ENCODE measurements at places on chromosomes 2 and 18. TPM values are rescaled to one million over a fixed set of nuclear protein-coding genes. Genes with fewer than 3 reads are reported as not detected.

GRCh38 chr2:233820774-233821105, 33.6 kb downstream of the HJURP start:
- peaks cover 3% of the 10 kb centered on the region for H3K4me1 ChIP-seq
- no peaks in the 10 kb centered on the region for H3K36me3 ChIP-seq
- DNase-seq, result no peak
- no peaks in the 10 kb centered on the region for H3K27me3 ChIP-seq
- no peak overlapping the region for H3K27ac ChIP-seq

VWA3B gene
- total RNA-seq, result not detected

DNA sequence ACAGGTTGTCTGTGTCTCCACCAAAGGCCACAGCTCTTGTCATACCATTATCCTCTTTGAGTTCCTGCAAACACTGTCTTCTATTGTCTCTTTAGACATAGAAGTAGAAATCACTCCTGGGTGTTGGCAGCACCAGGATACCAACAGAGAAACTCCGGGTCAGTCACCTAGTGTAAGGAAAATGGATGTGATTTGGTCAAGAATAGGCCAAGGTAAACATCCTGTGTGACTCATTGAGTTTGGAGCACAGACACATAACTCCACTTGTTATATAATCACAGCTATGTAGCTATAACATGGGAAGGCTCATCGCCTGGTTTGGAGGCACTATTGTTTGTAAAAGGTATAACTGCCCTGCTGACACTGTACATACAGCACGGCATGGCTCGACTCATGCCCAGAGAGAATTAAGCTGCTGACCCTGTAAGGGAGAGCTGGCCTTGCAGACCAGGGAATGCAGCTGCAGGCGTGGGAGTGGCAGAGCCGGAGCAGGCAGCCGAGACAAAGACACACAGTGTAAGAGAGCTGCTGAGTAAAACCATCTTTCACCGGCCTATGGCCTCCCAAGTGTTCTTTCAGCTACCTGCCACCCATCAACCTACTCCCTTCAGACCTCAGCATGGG, 3.4 kb upstream of the TXNL1 start:
- no peak overlapping the region for H3K4me3 ChIP-seq
- no peak overlapping the region for H3K27ac ChIP-seq
- H3K4me1 ChIP-seq, result no peaks in the 10 kb centered on the region
- no peak for DNase-seq

AGXT gene
- 1.3 TPM for total RNA-seq

ZNF397 gene
- total RNA-seq, result 7.9 TPM

SLC9A4 gene
- total RNA-seq, result 0.04 TPM

PID1 gene
- 6.6 TPM for total RNA-seq

DNA sequence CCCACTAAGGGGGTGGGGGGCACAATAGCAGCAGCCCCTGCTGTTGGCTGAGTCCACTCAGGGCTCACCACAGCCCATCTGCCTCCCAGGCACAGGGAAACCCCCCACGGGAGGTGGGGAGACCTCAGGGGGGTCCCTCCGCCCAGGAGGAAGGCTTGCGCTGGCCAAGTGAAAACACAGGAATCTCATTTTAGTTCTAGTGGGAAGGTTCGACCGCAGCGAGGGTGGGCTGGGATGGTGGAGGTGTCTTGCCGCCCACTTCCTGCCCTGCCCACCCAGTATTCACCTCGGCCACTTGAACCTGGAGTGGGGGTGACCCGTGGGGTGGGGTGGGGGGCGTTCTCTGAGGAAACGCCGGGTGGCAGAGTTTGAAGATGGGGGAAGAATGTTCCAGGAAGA, 6.9 kb upstream of the BOK start:
- H3K4me3 ChIP-seq, result no peak overlapping the region
- H3K27ac ChIP-seq, result no peak overlapping the region
- no peaks in the 10 kb centered on the region for H3K27me3 ChIP-seq
- no peaks in the 10 kb centered on the region for H3K36me3 ChIP-seq
- DNase-seq, result no peak

- DNase-seq, result no peak
- H3K4me3 ChIP-seq, result no peak overlapping the region
- H3K4me1 ChIP-seq, result no peaks in the 10 kb centered on the region
- H3K27ac ChIP-seq, result no peak overlapping the region
Observed at GRCh38 chr2:16268301-16269000, 328.1 kb downstream of the MYCN start.

DNA sequence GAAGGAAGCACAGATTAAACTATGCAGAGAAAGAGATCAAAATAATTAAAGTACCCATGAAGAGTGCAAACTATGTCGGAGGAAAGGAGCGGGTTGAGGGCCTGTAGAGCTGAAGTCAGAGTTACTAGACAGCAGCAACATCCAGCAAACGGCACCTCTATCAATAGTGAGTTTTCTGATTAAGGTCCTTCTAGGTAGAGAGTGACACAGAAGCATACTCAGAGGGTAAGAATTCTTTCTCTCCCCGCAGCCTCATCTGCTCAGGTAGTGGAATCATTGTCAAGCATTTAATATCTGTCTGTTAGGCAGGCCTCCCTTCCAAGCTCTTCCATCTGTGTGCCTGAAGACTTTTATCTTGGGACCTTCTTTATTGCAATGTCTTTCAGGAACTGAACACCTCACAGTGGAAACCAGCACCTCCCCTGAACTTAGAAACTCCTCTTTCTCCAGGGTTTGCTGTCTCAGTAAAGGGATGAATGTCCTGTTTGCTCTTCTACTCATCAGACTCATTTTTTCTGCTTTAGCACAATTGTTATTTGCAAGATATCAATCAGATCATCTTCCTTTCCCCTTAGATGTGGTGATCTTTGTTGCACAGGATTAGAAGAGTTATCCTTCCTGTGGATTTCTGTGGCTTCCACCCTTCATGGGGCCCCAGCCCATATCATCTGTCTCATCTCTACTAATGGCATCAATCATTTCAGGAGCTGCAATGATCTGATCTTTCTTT, 28.8 kb downstream of the SP140 start:
- 0 out of 2 replicates have a peak, but pooled peaks cover 4% of the 10 kb centered on the region for H3K27me3 ChIP-seq
- no peaks in the 10 kb centered on the region for H3K4me1 ChIP-seq
- no peak overlapping the region for H3K4me3 ChIP-seq
- H3K36me3 ChIP-seq, result no peaks in the 10 kb centered on the region
- no peak overlapping the region for H3K27ac ChIP-seq

DNA sequence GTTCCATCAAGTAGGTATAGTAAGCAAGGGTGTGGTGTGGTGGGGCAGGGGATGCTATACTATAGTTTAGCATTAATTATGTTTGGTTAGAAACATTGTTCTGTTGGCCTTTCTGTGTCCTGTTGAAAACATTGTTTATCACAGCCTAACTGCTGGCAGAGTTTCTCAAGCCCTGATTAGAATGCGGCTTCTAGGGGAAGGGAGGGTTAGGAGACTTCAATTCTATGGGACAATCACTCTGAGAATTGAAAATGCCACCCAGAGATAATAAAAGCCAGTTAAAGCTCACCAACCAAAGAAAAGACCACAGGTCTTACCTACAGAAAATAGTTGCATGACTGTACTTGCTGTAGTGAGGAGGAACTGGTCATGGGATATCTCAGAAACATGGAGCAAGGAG, 19.9 kb upstream of the SMCHD1 start:
- 0 out of 2 replicates have a peak, but pooled peaks cover 2% of the 10 kb centered on the region for H3K27me3 ChIP-seq
- peaks cover 9% of the 10 kb centered on the region for H3K4me1 ChIP-seq
- no peaks in the 10 kb centered on the region for H3K36me3 ChIP-seq
- no peak for DNase-seq

GRCh38 chr2:160837416-160837815, 322.8 kb upstream of the TANK start:
- H3K4me1 ChIP-seq, result peaks cover 12% of the 10 kb centered on the region
- no peaks in the 10 kb centered on the region for H3K27me3 ChIP-seq
- H3K36me3 ChIP-seq, result no peaks in the 10 kb centered on the region
- H3K27ac ChIP-seq, result no peak overlapping the region
- no peak overlapping the region for H3K4me3 ChIP-seq

RNF144A gene
- 14.9 TPM for total RNA-seq

GRCh38 chr2:207341804-207342203, 176.1 kb upstream of the KLF7 start:
- H3K4me3 ChIP-seq, result no peak overlapping the region
- no peak for DNase-seq
- H3K27me3 ChIP-seq, result no peaks in the 10 kb centered on the region
- H3K4me1 ChIP-seq, result no peaks in the 10 kb centered on the region
- H3K27ac ChIP-seq, result no peak overlapping the region
- H3K36me3 ChIP-seq, result no peaks in the 10 kb centered on the region

DNA sequence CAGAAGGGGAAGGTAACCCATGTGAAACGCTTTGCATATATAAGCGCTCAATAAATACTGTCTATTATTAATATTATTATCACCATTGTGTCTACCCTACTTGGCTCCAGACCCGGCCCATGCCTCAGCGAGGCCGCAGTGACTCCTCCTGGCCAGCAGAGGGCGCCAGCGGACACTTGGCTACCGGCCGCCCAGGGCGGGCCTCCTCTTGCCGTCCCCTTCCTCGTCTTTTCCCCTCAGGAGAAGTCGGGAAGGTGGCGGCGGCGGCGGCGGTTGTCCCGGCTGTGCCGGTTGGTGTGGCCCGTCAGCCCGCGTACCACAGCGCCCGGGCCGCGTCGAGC, at the start of gene AGFG1:
Gene AGFG1 (plus strand): TSS at position 233 of the 341 bp plus-strand sequence. CDS start 266 bp downstream, outside the sequence.
- H3K4me1 ChIP-seq, result peaks cover 8% of the 10 kb centered on the region
- no peaks in the 10 kb centered on the region for H3K36me3 ChIP-seq
- H3K27ac ChIP-seq, result no peak within 1 kb of the TSS
- DNase-seq, result peak; percentile 89
- peak within 1 kb of the TSS; percentile 93 for H3K4me3 ChIP-seq

DNA sequence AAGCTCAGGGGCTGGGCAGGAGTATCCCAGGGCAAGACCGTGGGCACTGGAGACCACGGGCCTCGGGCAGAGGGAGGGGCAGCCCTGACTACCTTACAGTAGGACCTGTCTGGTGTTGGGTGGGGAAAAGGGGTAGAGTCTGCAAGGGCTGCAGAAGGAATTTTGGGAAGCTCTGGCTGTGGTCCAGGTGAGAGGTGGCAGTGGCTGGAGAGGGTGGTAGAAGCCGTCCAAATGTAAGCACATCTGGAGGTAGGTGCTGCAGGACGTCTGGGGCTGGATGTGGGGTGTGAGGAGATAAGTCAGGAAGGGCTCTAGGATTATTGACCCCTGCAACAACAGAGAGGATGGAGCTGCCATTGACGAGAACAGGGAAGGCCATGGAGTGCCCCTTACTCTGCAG, 486.7 kb downstream of the EIPR1 start:
- H3K27me3 ChIP-seq, result no peaks in the 10 kb centered on the region
- no peak overlapping the region for H3K27ac ChIP-seq
- DNase-seq, result no peak
- H3K36me3 ChIP-seq, result no peaks in the 10 kb centered on the region
- no peaks in the 10 kb centered on the region for H3K4me1 ChIP-seq
- no peak overlapping the region for H3K4me3 ChIP-seq

USP14 gene
- total RNA-seq, result 23.1 TPM

- no peak for DNase-seq
- no peak overlapping the region for H3K4me3 ChIP-seq
- H3K4me1 ChIP-seq, result no peaks in the 10 kb centered on the region
- H3K36me3 ChIP-seq, result 0 out of 2 replicates have a peak, but pooled peaks cover 3% of the 10 kb centered on the region
- H3K27ac ChIP-seq, result no peak overlapping the region
Observed at GRCh38 chr2:188466761-188467160, 175.1 kb downstream of the GULP1 start.

DNA sequence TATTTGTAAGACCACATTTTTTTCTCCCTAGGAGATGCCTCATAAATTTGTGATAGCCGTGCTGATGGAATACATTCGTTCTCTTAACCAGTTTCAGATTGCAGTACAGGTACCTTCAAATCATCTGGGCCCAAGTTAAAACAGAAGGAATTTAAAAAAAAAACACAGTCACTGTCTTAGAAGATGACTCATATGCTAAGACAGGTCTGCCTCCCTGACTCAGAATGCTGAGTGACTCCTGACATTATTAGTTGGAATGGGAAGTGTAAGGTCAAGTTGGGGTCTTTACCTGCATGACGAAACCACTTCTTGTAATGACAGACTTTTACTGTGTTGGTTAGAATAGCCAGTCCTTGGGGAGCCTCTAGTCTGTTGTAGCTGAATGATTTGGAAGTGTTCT, 26.3 kb downstream of the RMC1 start:
- H3K27ac ChIP-seq, result no peak overlapping the region
- no peaks in the 10 kb centered on the region for H3K27me3 ChIP-seq
- DNase-seq, result no peak
- H3K36me3 ChIP-seq, result no peaks in the 10 kb centered on the region

ERICH2 gene
- 0.68 TPM for total RNA-seq

- H3K36me3 ChIP-seq, result no peaks in the 10 kb centered on the region
- DNase-seq, result no peak
- H3K4me1 ChIP-seq, result no peaks in the 10 kb centered on the region
- no peak overlapping the region for H3K27ac ChIP-seq
- no peak overlapping the region for H3K4me3 ChIP-seq
- H3K27me3 ChIP-seq, result no peaks in the 10 kb centered on the region
Observed at GRCh38 chr18:59910967-59911366, 11.2 kb downstream of the PMAIP1 start.

- H3K4me3 ChIP-seq, result no peak overlapping the region
- DNase-seq, result peak; percentile 23
- no peaks in the 10 kb centered on the region for H3K4me1 ChIP-seq
- no peaks in the 10 kb centered on the region for H3K27me3 ChIP-seq
- no peaks in the 10 kb centered on the region for H3K36me3 ChIP-seq
- no peak overlapping the region for H3K27ac ChIP-seq
Observed at GRCh38 chr18:56321470-56321869, 316.9 kb downstream of the TXNL1 start.

KRTCAP3 gene
- 1.2 TPM for total RNA-seq

DNA sequence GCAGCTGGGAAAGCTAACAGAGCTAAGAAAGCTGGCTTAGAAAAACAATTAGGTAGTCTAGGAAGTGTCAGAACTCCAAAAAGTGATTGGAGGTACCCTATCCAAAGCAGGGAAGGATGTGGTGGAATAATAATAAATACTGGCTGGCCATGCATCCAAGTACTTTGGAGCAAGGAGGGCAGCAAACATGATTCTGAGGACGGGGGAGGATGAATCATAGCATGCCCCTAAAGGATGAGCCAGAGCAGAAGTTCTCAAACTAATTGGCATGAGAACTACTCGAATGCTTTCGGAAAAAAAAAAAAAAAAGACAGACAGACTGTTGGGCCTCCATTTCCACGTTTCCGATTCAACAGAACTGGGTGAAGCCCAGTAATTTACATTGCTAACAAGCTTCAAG, 2.4 kb downstream of the CWC22 start:
- H3K27me3 ChIP-seq, result no peaks in the 10 kb centered on the region
- H3K4me3 ChIP-seq, result no peak overlapping the region
- DNase-seq, result no peak
- 0 out of 2 replicates have a peak, but pooled peaks cover 2% of the 10 kb centered on the region for H3K4me1 ChIP-seq
- H3K27ac ChIP-seq, result no peak overlapping the region
- H3K36me3 ChIP-seq, result no peaks in the 10 kb centered on the region

All from SJCRH30 (cell line).